ENCODE measurements at places on chromosomes 13 and 19. TPM values are rescaled to one million over a fixed set of nuclear protein-coding genes. Genes with fewer than 3 reads are reported as not detected.

The KIR2DL3 gene
- total RNA-seq, result not detected

The GGACT gene
- total RNA-seq, result 8.5 TPM

The NBEA gene
- 16.7 TPM for total RNA-seq

The ZNF549 gene
- 12.2 TPM for total RNA-seq

The ATF5 gene
- total RNA-seq, result 35.5 TPM

The TSKS gene
- 0.44 TPM for total RNA-seq

The WDR87 gene
- not detected for total RNA-seq

The MYH14 gene
- total RNA-seq, result 134 TPM

The KLHL26 gene
- total RNA-seq, result 14.9 TPM

The URAD gene
- total RNA-seq, result not detected

The RASIP1 gene
- 21.2 TPM for total RNA-seq

The PPM1N gene
- total RNA-seq, result 1.4 TPM

The MCEMP1 gene
- not detected for total RNA-seq

The KLK11 gene
- 1.0 TPM for total RNA-seq

The TEX29 gene
- not detected for total RNA-seq

Measured in ureter (tissue), 1 donor.